ENCODE measurements at places on chromosomes 12 and 14. TPM values are rescaled to one million over a fixed set of nuclear protein-coding genes. Genes with fewer than 3 reads are reported as not detected.

Gene AQP2
- total RNA-seq: 0.70 TPM

Gene ST8SIA1
- total RNA-seq: 9.4 TPM

Gene CEP128
- 11.5 TPM for total RNA-seq

Gene ACRBP
- 2.3 TPM for total RNA-seq

Gene SRRM4
- total RNA-seq: not detected

Gene KLRC2
- 3.1 TPM for total RNA-seq

Gene GDF3
- not detected for total RNA-seq

Gene RNF212B
- total RNA-seq: not detected

Gene TAS2R7
- not detected for total RNA-seq

Gene ABCC9
- total RNA-seq: 22.1 TPM

Gene MOK
- 24.4 TPM for total RNA-seq

Gene PRR4
- 7.3 TPM for total RNA-seq

Gene SLC7A8
- 58.5 TPM for total RNA-seq

Gene TEX22
- total RNA-seq: 6.2 TPM

Gene KRT7
- 2,511 TPM for total RNA-seq

Gene TGM1
- total RNA-seq: 7.7 TPM

Gene NUAK1
- 16.0 TPM for total RNA-seq

Gene REM2
- total RNA-seq: 0.18 TPM

Gene CTSG
- 1.9 TPM for total RNA-seq

Gene OR4K13
- total RNA-seq: not detected

Gene SLC6A15
- total RNA-seq: 0.31 TPM

Gene PPP1R36
- total RNA-seq: 4.6 TPM

Measured in ureter (tissue), 1 donor.